GM04503 (cell line): ENCODE measurements at places on chromosomes 5 and 9.

DNA sequence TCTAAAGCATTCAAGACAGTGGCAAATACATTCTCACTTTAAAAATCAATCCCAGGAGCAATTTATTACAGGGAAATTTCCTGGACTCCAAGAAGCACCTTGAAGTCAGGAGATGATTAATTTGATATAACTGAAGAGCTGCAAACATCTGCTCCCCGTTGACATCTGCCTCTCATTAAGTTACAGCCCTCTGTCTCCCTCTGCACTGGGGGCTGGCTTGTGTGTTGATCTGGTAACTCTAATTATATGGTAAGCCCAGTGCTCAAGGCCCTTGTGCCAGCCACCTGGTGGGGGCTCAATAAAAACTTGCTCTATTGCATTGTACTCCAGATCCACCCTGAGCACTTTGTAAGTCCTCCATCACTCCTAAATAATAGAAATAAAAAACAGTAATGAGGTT is 131.1 kb upstream of the ZNF462 start:
- no peak for DNase-seq

- no peak for DNase-seq
These were observed 1.7 kb downstream of the FOXD1 start for GRCh38 chr5:73446631-73447529.

DNA sequence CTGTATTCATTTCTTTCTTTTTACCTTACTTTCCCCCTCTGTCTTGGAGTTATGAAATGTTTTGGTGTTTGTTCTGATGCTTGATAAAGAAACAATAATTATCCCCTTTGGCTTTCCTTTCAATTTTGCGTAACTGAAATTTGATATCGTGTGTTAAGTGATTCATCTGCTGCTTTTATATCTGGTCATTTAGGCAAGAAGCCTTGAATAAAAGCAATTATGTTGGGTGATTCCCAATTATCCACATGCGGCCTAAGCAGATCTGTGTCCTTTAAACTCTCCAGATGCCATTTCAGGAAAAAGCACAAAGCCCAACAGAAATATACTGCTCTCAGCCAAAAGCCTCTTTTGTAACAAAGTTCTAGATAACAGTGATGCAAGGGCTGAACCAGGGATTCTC is 92.8 kb downstream of the TAF11L14 start:
- DNase-seq = no peak

DNA sequence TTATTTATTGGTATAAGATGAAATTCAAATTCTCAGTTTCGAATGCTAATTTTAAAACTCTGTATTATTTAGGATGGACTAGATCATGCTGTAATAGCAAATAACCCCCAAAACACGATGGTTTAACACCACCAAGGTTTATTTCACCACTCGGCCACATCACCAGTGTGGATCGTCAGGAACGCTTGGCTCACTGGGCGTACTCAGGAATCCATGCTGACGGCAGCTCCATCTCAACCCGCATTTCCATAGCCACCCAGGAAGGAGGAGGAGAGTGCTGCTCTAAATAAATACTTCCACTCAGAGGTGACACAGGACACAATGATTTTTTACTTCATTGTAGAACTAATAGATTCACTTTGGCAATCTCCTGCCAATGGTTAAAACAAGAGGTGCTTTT is 347.4 kb downstream of the SH3GL2 start:
- no peak for DNase-seq

- DNase-seq = no peak
These were observed 657.4 kb downstream of the BRINP1 start for GRCh38 chr9:118711843-118712242.

DNA sequence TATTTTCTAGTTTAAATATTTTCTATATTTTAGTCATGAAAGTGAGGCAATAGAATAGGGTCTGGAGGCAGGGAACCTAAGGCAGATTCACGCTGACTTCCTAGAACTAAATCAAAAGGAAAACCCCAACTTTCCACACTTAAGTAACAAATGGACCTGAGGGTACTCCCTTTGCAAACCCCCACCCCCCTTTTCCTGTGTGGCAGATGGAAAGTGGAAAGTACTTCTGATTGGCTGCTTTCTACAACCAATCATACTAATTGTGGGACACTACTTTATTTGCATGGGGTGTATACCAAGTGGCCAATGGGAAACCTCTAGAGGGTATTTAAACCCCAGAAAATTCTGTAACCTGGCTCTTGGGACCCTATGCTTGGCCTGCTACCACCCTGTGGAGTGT is 4.8 kb upstream of the CENPH start:
- DNase-seq = no peak

DNA sequence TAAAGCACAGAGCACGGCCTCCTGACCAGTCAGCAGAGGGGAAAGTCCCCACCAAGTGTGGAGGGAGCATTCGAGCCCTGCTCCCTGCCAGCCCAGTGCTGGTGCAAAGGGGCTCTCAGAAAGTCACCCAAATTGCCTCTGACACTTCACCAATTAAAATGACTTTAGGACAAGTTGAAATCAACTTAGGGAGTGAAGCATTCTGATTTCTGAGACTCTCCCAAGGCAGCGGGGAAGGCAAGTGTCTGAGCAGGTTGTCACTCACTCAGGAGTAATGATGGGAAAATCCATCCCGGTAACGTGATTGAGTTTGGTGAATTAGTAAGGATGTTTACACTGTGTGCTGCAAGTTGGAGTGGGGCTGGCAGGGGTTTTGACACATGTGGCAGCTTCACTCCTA is 73.7 kb downstream of the PCDH1 start:
- no peak for DNase-seq

DNA sequence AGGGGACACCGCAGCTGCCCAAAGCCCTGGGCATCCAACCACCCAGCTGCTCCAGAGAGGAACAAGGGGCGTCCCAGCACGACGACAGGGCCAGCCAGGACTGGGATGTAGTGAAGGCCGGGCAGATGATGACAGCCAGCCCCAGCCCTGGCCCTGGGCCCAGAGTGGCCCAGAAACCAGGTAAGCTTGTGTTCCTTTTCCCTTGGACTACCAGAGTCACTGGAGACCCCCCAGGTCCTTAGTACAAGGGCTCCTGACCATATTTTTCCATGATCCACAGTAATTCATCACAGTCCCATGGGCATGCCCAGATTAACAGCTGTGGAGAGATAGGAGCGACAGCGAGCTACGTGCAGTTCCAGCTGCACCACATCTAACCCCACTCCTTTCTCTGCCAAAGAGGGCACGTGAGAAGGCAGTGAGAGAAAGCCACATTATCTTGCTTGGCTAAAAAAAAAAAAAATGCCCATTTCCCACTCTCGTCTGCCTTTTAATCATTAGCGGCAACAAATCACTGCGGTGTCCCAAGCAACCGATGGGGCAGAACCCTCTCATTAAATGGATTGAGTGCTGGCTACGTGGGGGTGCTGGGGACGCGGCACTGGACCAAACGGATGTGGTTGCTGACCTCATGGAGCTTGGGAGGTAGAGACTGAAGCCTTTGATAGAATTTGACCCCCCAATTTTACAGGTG is 21.7 kb upstream of the SYNPO start:
- DNase-seq = no peak

GRCh38 chr5:8953911-8954438 is 591.9 kb downstream of the SEMA5A start:
- no peak for DNase-seq

- DNase-seq = no peak
These were observed 15.2 kb upstream of the OSMR start for GRCh38 chr5:38830521-38831051.

- DNase-seq = no peak
These were observed 1.1 kb downstream of the RUSC2 start for GRCh38 chr9:35490910-35491465.

GRCh38 chr5:38641003-38641402 is 84.6 kb upstream of the LIFR start:
- no peak for DNase-seq
